Stimulated activated CD8-positive, alpha-beta memory T cell treated with anti-CD3 and anti-CD28 coated beads, Interleukin-2, amount 100 ng/mL, for 1 hour (primary cell): ENCODE measurements at places on chromosomes 16 and 17.

- DNase-seq, result no peak
Observed at GRCh38 chr17:49971199-49971847, 2.3 kb downstream of the DLX4 start.

GRCh38 chr16:677316-678190, 2.1 kb downstream of the RHBDL1 start:
- DNase-seq, result no peak

DNA sequence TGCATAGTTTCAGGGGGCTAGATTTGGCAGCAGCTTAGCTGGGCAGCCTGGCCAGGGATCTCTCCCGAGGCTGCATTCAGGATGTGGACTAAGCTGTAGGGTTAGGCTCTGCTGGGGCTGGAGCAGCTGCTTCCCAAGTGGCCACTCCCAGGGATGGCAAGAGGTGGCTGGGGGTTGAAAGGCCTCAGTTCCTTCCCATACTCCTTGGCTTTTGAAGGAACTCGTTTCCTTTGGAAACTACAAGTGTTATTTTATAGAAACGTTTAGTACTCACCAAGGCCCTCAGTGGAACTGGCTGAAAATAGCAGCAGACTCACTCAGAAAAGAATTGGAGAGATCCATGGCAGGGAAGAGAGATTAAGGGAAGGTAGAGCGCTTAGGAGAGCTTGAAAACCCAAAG, 76.4 kb downstream of the WWP2 start:
- no peak for DNase-seq

DNA sequence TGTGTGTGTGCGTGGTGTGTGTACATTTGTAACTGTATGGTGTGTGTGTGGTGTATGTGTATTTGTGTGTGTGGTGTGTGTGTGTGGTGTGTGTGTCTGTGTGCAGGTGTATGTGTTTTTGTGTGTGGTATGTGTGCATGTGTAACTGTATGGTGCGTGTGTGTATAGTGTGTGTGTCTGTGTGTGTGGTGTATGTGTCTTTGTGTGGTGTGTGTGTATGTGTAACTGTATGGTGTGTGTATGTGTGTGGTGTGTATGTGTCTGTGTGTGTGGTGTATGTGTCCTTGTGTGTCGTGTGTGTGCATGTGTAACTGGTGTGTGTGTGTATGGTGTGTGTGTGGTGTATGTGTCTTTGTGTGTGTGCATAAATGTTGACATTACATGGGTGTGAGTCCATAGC, 163.7 kb upstream of the PLCG2 start:
- no peak for DNase-seq

GRCh38 chr17:57518587-57519581, 226.2 kb downstream of the CCDC182 start:
- DNase-seq, result no peak
